ENCODE measurements at places on chromosomes 13 and 19.
A peak's percentile ranks its signal among the peaks of the same experiment; 100 is the strongest.

- no peak for DNase-seq
Observed at GRCh38 chr19:33420821-33421220, 47.3 kb downstream of the CEBPG start.

GRCh38 chr19:49730166-49730565 is 32.9 kb downstream of the TSKS start:
- no peak for DNase-seq

DNA sequence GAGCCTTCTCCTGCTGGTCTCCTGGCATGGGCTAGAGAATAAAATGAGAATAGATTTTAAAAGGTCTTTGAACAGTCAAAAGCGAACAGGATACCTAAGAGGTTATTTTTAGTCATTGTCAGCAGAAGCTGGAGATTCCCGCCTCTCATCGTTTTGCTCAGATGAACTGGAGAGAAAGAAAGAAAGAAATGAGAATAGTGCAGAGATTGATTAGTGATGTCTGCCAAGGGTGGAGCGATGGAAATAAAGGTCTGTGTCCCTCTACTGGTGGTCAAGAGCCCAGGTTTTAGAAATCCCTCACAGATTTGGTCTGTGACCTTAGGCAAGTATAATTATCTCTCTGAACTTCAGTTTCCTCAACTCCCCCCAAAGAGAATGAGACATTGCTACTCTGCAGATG is 5.3 kb downstream of the NCAN start:
- peak; percentile 71 for DNase-seq

DNA sequence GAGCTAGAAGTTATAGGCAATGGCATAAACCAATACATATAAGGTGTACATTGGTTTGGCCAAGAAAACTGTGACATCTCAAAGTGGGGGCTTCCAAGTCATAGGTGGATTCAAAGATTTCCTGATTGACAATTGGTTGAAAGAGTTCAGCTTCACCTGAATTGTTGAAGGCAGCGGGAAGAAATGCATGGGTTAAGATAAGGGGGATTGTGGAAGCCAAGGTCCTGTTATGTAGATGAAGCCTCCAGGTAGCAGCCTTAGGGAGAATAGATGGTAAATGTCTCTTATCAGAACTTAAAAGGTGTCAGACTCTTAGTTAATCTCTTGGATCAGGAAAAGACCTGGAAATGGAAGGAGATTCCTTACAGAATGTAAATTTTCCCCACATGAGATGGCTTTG is 26.0 kb downstream of the ATP8A2 start:
- DNase-seq: no peak

DNA sequence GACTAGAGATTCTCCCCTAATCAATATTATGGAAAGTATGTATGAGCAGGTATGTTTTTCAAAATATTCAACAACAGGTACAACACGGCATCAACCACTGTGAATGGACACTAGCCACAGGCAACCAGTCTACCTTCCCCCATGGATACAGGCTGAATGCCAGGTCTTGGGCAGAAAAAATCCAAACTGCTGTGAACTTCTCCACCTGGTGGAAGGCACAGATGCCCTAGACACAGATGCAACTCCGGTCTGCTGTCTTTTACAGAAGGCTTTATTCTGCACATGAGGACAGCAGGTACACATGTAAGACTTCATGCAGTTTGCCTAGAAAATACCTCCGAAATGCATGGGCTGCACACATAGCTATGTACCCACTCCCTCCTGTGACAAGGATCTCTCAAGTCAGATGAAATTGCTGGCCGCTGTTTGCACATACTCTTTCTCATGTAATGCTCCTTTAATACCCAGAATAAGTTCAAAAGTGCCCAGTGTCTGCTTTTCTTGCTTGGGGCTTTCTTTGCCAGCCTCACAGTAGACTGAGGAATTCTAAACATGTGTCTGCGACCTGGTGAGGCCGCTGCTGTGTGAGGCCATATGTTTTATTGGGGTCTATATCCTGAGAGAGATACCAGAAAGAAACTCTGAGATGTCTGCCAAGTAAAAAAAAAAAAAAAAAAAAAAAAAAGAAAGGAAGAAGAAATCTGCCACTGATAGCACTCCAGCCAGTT is 325.9 kb downstream of the FOXO1 start:
- no peak for DNase-seq

DNA sequence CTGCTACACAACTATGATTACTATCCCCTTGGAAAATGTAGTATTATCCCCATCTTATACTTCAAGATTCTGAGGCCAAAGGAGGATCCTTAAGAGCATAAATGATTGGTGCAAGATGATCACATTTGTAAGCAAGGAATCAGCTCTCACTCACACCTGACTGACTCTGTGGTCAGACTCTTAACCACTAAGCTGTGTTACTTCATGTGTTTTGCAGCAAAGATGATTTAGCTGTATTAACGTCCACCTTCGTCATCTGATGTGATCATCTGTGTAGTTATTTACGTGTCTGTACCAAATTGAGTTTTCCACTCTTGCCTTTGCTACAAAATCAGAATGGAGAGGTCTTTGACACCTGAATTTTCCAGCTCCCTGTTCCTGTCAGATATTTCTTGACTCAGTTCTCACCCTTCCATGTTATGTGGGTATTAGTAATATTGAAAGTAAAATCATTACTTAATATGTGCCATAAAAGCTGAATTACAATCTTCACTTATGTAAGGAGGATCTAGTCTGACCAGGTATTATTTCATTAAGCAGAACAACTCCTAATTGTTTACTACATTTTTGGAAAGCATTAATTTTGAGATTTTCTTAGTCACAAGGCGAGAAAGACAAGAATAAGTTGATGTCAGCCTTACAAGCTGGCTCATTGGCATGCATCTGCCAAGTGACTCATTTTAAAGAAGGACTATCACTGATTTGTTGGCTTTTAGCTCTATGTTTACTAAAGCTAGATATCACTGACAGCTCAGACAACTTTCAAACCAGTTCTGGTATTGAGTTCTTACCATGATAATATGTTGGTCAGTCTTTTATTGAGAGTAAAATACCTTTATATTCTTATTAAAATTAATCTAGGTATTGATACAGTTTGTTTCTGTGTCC is 1279.8 kb upstream of the PCDH9 start:
- no peak for DNase-seq

- DNase-seq: no peak
Observed at GRCh38 chr13:65631078-65631477, 1599.1 kb downstream of the PCDH9 start.

DNA sequence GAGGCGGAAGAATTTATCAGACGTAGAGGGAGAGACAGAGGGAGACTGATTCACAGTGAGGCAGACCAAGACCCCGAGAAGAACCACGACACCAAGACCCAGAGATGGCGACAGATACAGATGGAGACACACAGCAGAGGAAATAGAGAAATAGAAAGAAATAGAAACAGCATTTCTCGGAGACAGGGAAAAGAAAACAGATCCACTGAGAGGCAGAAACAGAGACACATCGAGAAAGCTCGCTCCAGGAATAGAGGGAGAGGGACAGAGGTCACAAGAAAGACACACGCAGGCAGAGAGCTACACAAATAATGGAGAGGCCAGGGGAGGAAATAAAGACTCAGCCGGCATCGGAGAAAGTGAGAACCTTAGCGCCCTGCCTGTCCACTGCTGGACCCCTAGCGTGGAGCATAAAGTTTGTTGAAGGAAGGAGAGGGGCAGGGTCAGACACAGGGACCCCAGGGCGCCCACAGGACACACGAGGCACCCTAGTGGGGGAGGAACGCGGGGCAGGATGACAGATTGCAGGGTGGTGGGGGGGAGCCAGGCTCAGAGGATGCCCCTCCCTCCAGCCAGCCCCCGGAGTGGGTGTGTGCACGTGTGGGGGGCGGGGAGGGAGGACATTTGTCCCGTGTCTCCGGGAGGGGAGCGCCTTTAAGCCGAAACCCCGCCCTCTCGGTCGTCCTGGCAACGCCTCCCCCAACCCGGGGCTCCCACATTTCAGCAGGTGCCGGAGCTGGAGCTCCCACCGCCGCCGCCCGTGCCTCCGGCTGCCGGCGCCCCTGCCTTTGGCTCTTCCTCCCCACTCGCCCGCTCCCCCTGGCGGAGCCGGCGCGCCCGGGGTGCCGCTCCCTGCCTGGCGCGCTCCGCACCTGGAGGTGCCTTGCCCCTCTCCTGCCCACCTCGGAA is at the start of gene PRKCG:
Gene PRKCG (plus strand): TSS at position 716 of the 909 bp plus-strand sequence. CDS start 298 bp downstream, outside the sequence.
- DNase-seq: peak; percentile 67

DNA sequence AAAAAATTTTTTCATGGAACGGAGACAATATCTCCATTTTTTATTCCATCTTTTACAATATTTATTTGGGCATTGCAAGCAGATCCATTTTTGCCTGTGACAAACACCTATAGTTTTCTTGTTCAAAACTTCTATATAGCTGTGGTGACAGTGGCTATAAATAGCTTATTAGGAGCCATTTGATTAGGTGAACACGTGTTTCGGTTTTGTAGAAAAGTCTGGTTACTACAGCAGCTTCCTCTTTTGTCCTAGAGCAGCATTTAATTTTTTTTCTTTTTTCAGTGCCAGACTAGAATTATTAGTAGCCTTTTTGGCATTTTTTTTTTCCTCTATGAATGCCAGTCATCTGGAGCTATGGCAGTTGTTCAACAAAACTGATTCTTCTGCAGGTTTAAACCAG is 123.5 kb downstream of the RXFP2 start:
- DNase-seq: no peak

- peak; percentile 61 for DNase-seq
Observed at GRCh38 chr19:32339988-32340874, 5.2 kb upstream of the ZNF507 start.

DNA sequence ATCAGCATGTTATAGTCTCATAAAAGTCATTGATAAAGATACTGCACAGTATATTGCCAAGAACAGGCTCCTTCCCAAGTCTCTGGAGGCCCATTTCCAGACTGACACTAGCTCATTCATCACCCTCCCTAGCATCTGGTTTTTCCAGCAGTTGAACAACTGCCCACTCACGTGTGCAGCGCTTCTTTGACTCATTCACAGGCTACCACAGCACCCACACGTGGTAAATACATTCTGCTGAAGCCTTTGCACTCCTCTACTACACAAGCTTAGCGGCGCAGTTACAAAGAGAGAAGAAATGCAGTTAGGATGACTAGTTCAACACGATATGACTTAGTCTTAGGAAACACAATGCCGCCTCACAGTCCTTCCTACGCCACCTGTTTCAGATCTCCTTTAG is 87.7 kb downstream of the DOCK9 start:
- DNase-seq: peak; percentile 75

- DNase-seq: no peak
Observed at GRCh38 chr13:112347986-112348385, 28.2 kb upstream of the SPACA7 start.

- no peak for DNase-seq
Observed at GRCh38 chr13:33624740-33625139, 193.2 kb upstream of the RFC3 start.

GRCh38 chr19:35751839-35752745 is 3.7 kb downstream of the LIN37 start:
- DNase-seq: no peak

- no peak for DNase-seq
Observed at GRCh38 chr19:10417541-10418234, 2.6 kb upstream of the PDE4A start.
